Upper lobe of left lung (tissue), 6 donors: ENCODE measurements at places on chromosomes 11 and 22. TPM values are rescaled to one million over a fixed set of nuclear protein-coding genes. Genes with fewer than 3 reads are reported as not detected.

ACR gene
- 3.9 TPM for total RNA-seq

INPP5J gene
- total RNA-seq = 6.6 TPM

PRDM11 gene
- 12.7 TPM for total RNA-seq

MAPK8IP1 gene
- total RNA-seq = 9.3 TPM

SNAP29 gene
- 21.0 TPM for total RNA-seq

MPEG1 gene
- 17.5 TPM for total RNA-seq

DNAJB7 gene
- not detected for total RNA-seq

- DNase-seq = no peak
- no peaks in the 10 kb centered on the region for H3K27me3 ChIP-seq
- no peak overlapping the region for H3K27ac ChIP-seq
- no peaks in the 10 kb centered on the region for H3K36me3 ChIP-seq
- H3K4me3 ChIP-seq = no peak overlapping the region
Measured at GRCh38 chr11:121683791-121684190, 231.0 kb upstream of the SORL1-AS1 start.

- H3K36me3 ChIP-seq = peaks cover 36% of the 10 kb centered on the region
- H3K4me3 ChIP-seq = no peak overlapping the region
- no peaks in the 10 kb centered on the region for H3K27me3 ChIP-seq
- H3K4me1 ChIP-seq = peaks cover 39% of the 10 kb centered on the region
- H3K27ac ChIP-seq = no peak overlapping the region
- DNase-seq = no peak
Measured at GRCh38 chr11:60918251-60918938, 4.4 kb downstream of the TMEM109 start.

- no peak for DNase-seq
- no peaks in the 10 kb centered on the region for H3K27me3 ChIP-seq
- H3K4me1 ChIP-seq = peaks cover 5% of the 10 kb centered on the region
- H3K4me3 ChIP-seq = no peak overlapping the region
- no peaks in the 10 kb centered on the region for H3K36me3 ChIP-seq
- H3K27ac ChIP-seq = no peak overlapping the region
Measured at GRCh38 chr22:25078591-25078990, 121.1 kb upstream of the CRYBB3 start.

DNA sequence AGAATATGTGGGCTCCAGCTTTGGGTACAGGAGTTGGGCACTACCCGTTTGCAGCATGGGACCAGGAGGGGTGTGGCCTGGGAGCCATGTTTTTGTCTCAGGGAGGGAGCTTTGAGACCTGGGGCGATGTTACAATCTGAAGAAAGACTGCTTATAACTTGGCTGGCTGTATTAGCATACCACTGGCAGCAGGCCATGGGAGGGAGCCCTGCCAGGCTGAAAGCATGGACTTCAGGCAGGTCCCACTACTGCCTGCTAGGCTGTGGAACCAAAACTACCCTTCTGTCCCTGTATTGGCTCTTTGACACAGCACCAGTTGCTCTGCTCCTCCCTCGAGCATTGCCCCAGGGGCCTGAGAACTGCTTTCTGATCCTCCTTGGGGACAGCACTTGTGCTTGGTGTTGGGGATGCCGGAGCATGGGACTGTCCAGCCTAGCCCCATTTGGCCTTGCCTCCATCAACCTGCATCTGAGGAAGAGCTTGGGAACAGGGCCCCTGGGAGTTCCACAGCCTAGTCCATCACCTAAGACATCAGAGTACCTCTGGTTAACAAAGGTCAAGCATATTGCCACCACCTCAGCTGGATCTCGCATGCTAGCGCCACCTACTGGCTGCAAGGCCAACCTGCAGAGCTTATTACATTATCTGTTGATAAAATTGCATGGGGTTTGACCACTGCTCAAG lies 217.4 kb downstream of the SBF2 start:
- H3K4me1 ChIP-seq = no peaks in the 10 kb centered on the region
- H3K36me3 ChIP-seq = no peaks in the 10 kb centered on the region
- no peaks in the 10 kb centered on the region for H3K27me3 ChIP-seq
- no peak overlapping the region for H3K4me3 ChIP-seq
- no peak overlapping the region for H3K27ac ChIP-seq

DNA sequence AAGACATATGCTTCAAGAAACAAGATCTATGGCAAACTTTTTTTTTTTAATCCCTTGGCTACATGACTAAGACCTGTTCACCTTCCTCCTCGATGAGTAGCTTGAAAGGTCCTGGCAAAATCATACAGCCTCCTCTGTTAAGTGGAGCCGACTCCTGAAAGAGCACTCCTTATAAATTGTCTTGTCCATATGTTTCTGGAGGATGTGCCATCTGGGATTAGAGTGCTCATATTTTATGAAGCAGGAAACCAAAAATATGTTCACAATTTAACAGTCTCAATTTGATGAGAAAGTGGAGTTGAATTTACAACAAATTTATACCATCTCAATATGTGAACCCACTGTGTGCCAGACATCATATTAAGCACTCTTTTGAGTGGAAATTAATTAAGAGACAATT lies 912.1 kb upstream of the FAT3 start:
- DNase-seq = no peak
- H3K36me3 ChIP-seq = no peaks in the 10 kb centered on the region
- H3K27ac ChIP-seq = no peak overlapping the region
- H3K4me1 ChIP-seq = no peaks in the 10 kb centered on the region
- H3K4me3 ChIP-seq = no peak overlapping the region
- H3K27me3 ChIP-seq = no peaks in the 10 kb centered on the region

GRCh38 chr22:19382240-19382639 lies 49.3 kb downstream of the HIRA start:
- peak; percentile 2 for DNase-seq
- H3K27ac ChIP-seq = no peak overlapping the region
- H3K4me1 ChIP-seq = no peaks in the 10 kb centered on the region
- H3K4me3 ChIP-seq = no peak overlapping the region
- H3K27me3 ChIP-seq = no peaks in the 10 kb centered on the region

DNA sequence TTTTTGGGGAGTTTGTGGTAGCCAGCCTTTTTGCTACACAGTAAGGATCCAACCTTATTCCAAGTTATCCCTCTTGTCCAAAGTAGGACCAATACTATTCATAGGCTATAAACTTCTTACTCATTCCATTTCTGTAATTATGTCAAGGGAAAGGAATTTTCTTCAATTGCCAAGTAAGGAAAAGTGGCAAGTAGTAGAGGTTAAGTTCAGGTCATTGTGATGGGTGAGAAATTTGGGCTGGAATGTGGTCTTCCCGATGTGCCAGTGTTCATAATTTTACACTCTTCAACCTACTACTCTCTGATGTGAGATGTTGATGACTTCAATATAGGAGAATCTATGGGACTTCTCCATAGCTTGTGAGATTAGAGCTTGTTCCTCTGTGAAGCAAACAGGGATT lies 648.8 kb downstream of the METTL15 start:
- H3K4me1 ChIP-seq = no peaks in the 10 kb centered on the region
- no peak for DNase-seq
- no peaks in the 10 kb centered on the region for H3K36me3 ChIP-seq
- H3K4me3 ChIP-seq = no peak overlapping the region
- H3K27ac ChIP-seq = no peak overlapping the region

GRCh38 chr11:79447038-79447786 lies 6.4 kb upstream of the TENM4 start:
- no peaks in the 10 kb centered on the region for H3K36me3 ChIP-seq
- H3K4me3 ChIP-seq = no peak overlapping the region
- H3K4me1 ChIP-seq = no peaks in the 10 kb centered on the region
- H3K27ac ChIP-seq = no peak overlapping the region

- H3K36me3 ChIP-seq = peaks cover 74% of the 10 kb centered on the region
- no peaks in the 10 kb centered on the region for H3K27me3 ChIP-seq
- H3K4me1 ChIP-seq = peaks cover 8% of the 10 kb centered on the region
- no peak overlapping the region for H3K4me3 ChIP-seq
Measured at GRCh38 chr22:41531715-41532477, 12.4 kb downstream of the POLR3H start.

DNA sequence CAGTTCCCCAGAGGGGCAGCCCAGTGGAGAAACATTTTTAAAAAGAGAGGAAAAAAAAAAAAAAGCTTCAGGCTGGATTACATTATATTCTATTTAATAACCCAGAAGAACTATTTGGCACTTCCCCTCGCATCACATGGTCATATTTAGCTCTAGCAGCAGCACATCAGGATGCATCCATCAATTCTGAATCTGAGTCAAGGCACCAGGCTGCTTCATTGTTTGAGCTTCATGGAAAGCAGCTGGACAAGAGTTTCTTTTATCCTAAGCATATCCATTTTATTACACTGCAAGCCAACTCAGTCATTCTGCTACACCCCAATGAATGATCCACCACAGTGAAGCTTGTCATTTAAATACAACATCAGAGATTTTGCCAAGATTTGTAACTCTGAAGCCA lies 10.0 kb downstream of the SPTY2D1 start:
- peaks cover 4% of the 10 kb centered on the region for H3K4me1 ChIP-seq
- no peak for DNase-seq

DNA sequence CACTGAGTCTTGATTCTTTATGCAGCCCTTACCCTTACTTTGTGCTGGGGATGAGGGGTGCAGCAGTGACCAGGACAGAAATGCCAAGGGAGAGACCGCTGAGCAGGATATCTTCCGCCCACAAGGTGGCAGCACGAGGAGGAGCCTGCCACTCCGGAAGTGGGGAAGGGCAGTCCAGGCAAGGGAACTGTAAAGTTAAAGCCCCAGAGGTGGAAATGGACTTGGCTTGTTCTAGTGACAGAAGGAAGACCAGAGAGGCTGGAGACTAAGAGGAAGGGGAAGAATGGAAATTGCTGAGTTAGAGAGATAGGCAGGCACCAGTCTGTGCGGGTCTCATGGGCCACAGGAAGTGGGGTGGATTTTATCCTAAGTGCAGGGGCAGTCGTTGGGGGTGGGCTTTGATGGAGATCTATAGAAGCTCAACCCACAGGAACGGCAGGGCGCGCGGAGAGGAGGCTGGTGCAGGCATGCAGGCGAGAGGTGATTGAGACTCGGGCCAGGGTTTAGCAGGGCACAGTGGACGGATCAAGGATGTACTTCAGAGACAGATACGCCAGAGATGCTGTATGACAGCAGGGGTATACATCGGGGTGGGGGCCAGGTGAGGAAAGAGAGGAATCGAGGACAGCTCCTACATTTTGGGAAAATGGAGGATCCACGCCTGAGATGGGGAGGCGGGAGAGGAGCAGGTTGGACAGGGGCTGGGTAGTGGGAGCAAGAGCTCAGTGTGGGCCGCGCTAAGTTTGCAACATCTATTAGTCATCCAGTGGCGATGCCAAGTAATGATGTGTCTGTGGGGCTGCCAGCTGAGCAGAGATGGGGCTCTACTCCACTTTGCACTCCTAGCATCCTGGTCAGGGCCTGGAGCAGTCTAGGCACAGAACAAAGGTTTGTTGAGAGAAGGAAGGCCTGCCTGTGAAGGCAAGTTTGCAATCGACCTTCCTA lies 3.3 kb upstream of the GRK2 start:
- no peaks in the 10 kb centered on the region for H3K27me3 ChIP-seq
- peaks cover 33% of the 10 kb centered on the region for H3K4me1 ChIP-seq
- peak; percentile 63 for DNase-seq
- no peaks in the 10 kb centered on the region for H3K36me3 ChIP-seq

- no peak overlapping the region for H3K4me3 ChIP-seq
- no peak for DNase-seq
- no peaks in the 10 kb centered on the region for H3K27me3 ChIP-seq
- no peak overlapping the region for H3K27ac ChIP-seq
Measured at GRCh38 chr11:24704716-24705115, 207.9 kb downstream of the LUZP2 start.

- no peak overlapping the region for H3K27ac ChIP-seq
- H3K36me3 ChIP-seq = no peaks in the 10 kb centered on the region
- no peaks in the 10 kb centered on the region for H3K27me3 ChIP-seq
- no peak overlapping the region for H3K4me3 ChIP-seq
- no peaks in the 10 kb centered on the region for H3K4me1 ChIP-seq
- DNase-seq = no peak
Measured at GRCh38 chr11:134655189-134655989, 243.3 kb upstream of the B3GAT1 start.

DNA sequence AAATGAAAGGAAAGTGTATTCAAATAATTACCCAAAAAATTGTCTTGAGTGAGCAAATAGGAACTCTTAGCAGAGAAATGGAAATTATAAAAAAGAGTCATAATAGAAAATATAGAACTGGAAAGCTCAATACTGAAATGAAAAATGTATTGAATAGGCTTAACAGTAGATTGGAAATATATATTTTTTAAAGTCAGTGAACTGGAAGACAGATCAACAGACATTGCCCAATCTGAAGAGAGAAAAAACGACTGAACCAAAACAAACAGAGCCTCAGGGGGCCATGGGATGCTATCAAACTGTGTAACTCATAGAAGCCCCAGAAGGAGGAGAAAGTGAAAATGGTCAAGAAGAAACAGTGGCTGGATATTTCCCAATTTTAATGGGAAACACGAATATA lies 32.6 kb downstream of the TBX1 start:
- H3K4me3 ChIP-seq = no peak overlapping the region
- no peaks in the 10 kb centered on the region for H3K36me3 ChIP-seq
- H3K4me1 ChIP-seq = no peaks in the 10 kb centered on the region
- no peak for DNase-seq
- H3K27me3 ChIP-seq = no peaks in the 10 kb centered on the region

GRCh38 chr11:111417766-111418435 lies 38.8 kb upstream of the POU2AF1 start:
- DNase-seq = peak; percentile 36
- no peak overlapping the region for H3K27ac ChIP-seq
- H3K27me3 ChIP-seq = no peaks in the 10 kb centered on the region
- H3K4me1 ChIP-seq = peaks cover 21% of the 10 kb centered on the region

DNA sequence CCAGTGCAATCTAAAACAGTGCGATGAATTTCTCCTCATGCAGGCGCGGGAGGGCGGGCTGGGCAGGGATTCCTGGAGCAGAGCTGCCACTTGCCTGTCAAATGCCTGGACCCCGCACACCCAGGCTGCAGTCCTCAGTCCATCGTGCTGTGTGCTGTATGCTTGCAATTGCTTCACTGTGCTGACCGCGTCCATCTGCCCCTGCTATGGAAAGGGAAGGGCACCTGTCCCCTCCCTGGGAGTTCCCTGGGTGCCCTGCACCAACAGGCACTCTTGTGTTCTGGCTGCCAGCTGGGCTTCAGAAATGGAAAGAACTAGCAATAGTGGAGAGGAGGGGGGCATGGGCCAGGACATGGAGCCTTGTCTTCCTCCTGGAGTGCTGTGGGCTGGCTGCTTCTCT lies 185.4 kb upstream of the B3GAT1 start:
- no peaks in the 10 kb centered on the region for H3K27me3 ChIP-seq
- no peaks in the 10 kb centered on the region for H3K4me1 ChIP-seq
- no peak overlapping the region for H3K4me3 ChIP-seq
- H3K27ac ChIP-seq = no peak overlapping the region

DNA sequence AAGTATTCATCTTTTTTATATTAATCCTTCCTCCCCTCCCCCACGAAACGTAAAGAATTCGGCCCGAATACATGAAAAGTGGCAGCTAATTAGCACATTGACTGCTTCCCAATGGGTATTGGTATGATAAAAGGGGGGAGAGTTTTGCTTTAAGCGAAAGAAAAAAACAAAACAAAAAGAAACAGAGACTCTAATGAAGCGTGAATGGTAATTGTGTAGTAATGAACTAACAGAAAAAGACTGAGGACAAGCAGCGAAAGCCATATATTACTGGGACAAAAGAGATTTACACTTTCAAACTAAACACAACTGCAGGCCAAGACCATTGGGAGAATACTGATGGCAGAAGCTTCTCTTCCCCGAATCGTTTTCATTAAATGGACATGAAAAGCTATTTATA lies 2.5 kb downstream of the DBX1 start:
- H3K4me1 ChIP-seq = peaks cover 16% of the 10 kb centered on the region
- no peak overlapping the region for H3K4me3 ChIP-seq
- no peaks in the 10 kb centered on the region for H3K36me3 ChIP-seq
- H3K27ac ChIP-seq = no peak overlapping the region
